ENCODE measurements at places on chromosomes 2 and 18.

GRCh38 chr2:26184121-26184520 is 11.2 kb downstream of the GAREM2 start:
- DNase-seq = no peak

- DNase-seq = no peak
Observed at GRCh38 chr2:237359894-237360780, 53.8 kb downstream of the COL6A3 start.

GRCh38 chr2:129504646-129505045 is 474.8 kb upstream of the RAB6C start:
- no peak for DNase-seq

- DNase-seq = no peak
Observed at GRCh38 chr18:78021196-78021595, 771.5 kb downstream of the GALR1 start.

DNA sequence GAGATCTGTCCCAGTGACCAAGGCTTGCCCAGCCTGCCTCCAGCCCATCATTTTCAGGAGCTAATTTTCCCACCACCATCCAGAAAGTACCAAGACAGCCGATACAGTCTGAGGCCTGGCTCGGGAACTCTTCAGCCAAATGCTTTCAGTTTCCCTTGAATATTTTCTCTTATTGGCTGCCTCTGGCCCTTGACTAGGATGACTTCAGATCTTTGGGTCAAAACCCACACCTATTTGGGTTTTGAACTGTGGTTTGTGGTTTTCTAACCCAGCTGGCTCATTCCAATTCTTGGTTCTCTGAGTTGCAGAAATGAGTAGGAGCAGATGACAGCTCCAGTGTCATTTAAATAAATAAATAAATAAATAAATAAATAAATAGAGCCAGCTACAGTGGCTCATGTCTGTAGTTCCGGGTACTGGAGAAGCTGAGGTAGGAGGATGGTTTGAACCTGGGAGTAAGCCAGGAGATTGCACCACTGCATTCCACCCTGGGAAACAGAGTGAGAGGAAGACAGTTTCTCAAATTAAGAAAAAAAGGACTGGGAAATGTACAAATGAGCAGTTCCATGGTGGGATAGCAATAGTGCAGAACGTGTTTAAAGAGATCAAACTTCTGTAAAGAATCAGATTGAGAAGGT is 465.0 kb upstream of the SOX11 start:
- DNase-seq = no peak

DNA sequence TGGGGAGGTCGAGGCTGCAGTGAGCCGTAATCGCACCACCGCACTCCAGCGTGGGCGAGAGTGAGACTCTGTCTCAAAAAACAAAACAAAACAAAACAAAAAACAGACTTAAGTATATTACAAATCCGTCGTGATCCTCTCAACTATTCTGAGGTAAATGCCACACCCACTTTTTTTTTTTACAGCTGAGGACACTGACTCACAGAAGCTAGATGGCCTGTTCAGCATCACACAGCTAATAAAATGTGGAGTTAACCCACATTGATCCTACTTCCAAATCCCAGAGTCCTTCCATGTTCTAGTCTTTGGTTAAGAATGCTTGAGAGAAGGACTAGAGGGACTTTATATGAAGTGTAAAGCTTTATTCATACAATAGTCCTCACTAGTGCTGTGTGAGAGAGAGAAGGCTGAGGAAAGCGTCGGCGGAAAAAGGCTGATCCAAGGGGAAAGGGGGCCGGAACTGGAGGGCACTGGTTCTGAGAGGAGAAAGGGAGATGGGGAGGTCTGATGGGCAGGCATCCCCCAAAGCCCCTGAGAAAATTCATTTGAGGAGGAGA is 627 bp downstream of the RNF25 start:
- DNase-seq = no peak

DNA sequence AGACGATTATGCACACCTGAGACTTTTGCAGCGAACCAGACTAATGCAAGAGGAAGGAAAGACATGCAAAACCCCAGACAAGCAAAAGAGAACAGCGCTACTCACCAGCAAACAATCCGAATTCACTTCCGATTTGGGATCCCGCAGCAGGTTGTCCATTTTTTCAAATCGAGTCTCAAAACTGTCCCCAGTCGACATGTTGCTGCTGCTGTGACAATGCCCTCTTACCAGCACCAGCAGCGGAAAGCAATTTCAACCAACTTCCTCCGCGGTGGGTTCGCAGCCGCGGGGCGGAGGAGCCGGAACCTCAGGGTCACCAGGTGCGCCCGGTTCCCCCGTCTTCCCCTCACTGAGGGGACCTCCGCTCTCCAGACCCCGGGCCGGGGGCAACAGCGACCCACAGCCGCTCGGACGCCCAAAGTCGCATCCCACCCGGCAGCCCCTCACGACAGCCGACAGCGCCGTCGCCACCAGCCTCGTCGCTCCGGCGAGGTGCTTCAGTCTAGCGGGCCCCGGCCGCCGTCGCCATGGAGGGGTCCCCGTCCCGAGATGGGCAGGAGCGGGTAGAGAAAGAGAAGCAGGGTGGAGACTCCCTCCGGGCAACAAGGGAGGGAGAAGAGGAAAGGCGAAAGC is 784 bp downstream of the ROCK1 start:
- DNase-seq = peak; percentile 38

- no peak for DNase-seq
Observed at GRCh38 chr2:174703430-174703829, 60.8 kb downstream of the CHRNA1 start.

- DNase-seq = peak; percentile 20
Observed at GRCh38 chr18:76459687-76460350, 35.2 kb downstream of the ZNF516 start.

DNA sequence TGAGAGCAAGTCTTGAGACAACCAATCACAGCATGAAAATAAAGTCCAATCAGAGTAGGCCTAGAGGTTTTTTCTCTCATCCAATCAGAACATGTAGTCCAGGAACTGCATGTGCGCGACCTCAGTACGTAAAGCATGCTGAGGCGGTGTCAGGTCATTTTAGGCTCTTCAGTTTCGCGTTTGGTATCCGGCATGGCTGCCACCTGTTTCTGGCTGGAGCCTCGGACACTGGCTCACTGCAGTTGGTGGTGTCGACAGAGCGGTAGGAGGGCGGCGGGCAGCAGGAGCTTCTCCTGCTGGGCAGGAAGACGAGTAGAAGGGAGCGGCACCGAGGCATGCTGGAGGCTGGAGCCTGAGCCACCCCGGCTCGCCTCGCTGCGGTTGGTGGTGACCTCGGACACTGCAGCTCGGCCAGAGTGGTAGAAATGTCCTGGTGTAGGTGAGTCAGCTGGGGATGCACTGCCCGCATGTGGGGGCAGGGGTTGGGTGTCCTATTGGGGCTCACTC is 15.8 kb downstream of the CCDC74A start:
- DNase-seq = no peak

DNA sequence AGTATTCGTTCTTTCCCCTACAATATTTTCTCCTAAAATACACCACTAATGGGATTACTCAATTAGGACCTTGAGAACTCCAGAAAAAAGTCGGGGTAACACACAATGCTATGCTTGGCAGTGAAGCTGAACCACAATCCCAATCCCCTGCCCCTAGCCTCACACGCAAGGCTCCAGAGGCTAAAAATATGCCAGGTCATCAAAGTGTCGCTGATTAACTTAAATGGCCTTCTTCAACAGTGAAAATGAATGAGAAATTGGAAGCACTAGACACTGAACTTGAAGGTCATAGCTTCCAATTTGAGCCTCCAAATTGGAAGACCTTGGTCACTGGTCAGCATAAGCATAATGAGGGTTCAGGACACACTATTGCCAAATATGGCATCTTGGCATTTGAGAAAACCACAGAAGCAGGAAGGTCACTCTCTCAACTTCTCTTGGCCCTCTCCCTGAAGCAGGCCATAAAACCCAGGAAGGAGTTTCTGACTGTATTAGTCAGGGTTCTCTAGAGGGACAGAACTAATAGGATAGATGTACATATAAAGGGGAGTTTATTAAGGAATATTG is 86.0 kb upstream of the SATB2 start:
- DNase-seq = no peak

DNA sequence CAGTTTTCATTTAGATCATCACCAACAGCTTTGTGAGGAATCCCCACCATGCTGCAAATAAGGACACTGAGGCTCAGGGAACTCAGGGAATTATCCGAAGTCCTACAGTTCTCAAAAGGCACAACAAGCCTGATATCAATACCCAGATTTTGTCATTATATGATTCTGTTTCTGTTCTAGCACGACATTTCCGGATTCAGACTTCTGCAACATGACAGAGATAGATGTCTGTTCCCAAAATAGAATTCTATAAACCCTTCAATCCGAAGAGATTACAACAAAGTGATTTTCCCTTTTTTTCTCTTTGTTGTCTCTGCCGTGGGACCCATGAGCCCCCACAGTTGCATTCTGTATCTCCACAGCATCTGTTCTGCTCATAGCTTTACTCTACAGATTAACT is 72.0 kb downstream of the DOCK10 start:
- DNase-seq = no peak

GRCh38 chr18:76422838-76423237 is 72.2 kb downstream of the ZNF516 start:
- DNase-seq = no peak

GRCh38 chr2:1978706-1979105 is 234.4 kb upstream of the PXDN start:
- DNase-seq = no peak

DNA sequence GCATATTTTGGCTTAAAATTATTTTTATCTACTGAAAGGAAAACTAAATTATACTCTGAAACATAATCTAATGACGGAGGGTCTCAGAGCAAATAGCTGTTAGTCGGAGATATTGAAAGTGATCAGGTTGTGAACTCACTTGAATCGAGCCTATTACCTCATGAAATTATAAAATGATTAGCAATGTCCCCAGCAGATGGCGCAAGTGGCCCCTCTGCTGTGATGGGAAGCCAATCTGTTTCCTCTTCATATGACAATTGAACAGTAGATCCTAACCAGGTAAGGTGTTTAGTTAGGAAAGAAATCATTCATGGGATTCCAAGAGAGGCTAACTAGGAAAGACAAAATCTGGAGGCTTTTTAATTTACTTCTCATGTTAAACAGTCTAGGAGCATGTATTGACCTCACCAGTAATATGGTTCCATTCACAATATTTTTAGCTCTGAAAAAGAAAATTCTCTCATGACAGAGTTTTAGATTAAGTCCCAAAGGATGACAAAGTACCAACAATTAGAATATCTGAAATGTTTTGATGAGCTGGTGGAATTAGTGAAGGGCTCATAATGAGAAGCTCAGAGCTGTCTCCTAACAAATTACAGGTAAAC is 29.9 kb upstream of the MPPE1 start:
- DNase-seq = peak; percentile 58

DNA sequence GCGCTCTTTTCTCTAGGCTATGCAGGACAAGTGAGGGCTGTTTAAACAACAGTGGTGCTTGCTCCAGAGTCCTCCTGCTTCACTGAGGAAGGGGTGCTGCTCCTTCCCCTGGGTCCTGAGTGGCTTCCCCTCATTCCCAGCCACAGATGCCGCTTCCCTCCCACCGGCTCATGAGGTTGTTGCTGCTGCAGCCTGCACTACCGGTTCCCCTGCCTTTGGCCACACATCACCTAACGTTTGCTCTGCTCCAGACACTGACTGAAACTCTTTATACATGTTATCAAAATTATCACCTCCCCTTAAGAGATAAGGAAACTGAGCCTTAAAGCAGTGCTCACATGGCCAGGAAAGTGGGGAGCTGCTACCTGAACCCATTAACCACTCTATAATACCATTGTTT is 130.8 kb upstream of the LGALSL start:
- DNase-seq = no peak

DNA sequence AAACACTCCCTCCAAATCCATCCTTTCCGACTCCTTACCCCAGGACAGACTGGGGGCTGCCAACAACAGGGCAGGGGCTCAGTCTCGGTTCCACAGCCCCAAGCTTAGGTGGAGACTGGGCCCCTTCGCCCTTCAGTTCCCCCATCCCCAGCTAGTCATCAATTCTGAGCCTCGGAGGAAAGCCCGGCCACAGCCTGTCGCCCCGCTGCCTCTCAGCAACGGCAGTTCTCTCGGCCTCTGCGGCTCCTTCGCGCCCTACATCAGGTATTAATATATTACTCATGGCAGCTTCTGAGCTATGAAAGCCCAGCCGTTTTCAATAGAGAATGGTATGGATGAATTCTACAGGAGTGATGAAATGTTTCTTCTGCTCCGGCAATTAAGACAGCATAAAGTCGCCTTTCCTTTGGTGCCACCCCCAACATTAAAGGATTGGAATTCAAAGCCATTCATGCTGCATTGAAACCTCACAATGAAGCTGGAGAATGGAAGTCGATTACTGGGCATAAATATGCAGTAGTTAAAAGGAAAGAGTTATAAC is 2.8 kb downstream of the HDAC4 start:
- no peak for DNase-seq

DNA sequence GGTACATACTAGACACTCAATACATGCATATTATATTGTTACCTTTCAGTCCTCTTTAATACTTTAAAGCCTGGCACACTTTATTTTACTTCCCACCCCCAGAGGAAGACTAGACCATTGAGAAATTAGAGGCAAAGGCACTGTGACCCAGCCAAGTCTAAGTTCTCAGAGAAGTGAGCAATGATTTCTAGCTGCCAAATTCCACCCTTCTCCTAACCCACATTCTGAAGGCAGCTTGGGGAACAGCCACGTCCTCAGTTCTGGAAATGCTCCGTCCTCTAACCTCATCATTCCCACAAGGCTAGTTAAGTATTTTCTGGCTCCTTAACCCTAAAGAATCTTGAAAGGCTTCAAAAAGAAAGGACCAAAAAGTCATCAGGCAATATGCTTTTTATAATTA is 86.6 kb downstream of the COL5A2 start:
- no peak for DNase-seq

DNA sequence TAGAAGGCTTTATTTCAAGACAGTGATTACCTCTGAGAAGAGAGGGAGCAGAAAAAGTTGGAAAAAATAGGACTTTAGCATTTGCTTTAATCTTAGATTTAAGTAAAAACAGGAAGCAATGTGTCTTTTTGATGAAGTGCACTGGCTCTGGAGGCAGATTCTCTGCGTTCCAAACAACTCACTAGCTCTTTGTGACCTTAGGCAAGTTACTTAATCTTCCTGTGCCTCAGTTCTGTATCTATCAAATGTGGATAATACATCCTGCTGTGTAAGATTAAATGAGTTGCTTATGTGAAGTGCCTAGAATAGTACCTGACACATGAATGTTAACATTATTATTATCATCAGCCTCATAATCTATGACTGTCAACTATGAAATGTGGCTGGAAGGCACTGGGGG is 42.3 kb downstream of the RPRD1A start:
- no peak for DNase-seq

DNA sequence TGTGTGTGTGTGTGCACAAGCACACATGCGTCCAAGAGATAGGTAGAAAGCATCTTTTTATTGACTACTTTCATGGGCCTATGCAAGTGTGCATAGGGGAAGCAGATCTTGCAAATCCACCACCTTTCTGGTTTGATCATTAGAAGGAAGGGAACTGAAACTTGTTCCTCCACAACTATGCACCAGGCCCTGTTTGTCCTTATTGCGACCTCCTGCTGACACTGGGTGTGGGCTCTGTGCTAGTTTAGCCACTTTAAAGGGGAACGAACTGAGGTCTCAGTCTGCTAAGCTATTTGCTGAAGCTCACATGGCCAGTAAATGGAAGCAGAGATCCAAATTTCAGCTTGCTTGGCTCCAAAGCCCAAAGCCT is 32.1 kb upstream of the INSIG2 start:
- no peak for DNase-seq
